Heart right ventricle (tissue), 16 donors: ENCODE measurements at places on chromosomes 16 and 17. TPM values are rescaled to one million over a fixed set of nuclear protein-coding genes. Genes with fewer than 3 reads are reported as not detected.
A peak's percentile ranks its signal among the peaks of the same experiment; 100 is the strongest.

GRCh38 chr17:17141279-17141678, 64.9 kb downstream of the PLD6 start:
- DNase-seq: no peak
- no peaks in the 10 kb centered on the region for H3K27me3 ChIP-seq
- H3K4me1 ChIP-seq: peaks cover 18% of the 10 kb centered on the region
- no peak overlapping the region for H3K4me3 ChIP-seq
- H3K36me3 ChIP-seq: peaks cover 99% of the 10 kb centered on the region

DNA sequence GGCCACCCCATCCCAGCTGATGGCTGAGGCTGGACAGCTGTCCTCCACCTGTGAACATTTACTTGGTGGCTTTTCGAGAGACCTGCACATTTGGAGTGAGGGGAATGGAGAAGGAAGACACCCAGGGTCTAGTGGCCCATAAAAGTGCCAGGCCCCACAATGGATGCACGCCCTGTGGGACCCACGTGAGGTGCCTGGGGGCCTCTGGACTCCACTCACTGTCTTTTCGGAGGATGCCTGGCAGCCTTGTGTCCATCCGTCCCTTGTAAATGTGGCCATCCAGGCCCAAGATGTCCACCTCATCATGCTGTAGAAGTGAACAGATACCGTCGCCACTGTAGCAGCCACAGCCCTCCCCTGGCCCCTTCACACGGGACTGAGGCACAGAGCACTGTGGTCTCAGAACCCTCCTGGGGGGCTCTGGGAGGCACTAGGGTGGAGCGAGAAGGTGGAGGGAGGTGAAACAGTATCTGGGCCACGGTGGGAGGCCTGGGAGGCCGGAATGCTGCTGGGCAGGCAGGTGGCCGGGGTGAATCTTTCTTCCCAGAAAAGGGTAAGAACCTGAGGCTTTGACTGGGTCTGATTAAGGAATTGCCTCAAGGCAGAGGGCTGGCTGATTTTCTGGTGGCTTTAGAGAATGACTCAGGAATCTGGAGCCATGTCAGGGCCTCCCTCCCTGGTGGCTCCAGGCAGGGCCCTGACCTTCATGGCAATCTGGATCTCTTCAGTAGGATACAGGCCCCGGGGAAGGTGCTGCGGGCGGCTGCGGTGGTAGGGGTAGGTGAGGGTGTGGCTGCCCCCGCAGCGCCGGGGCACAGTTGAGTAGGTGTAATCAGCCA, 11.5 kb downstream of the UBALD2 start:
- no peak for DNase-seq
- H3K36me3 ChIP-seq: no peaks in the 10 kb centered on the region
- no peaks in the 10 kb centered on the region for H3K27me3 ChIP-seq
- peaks cover 12% of the 10 kb centered on the region for H3K4me1 ChIP-seq
- H3K27ac ChIP-seq: no peak overlapping the region
- H3K4me3 ChIP-seq: no peak overlapping the region

DNA sequence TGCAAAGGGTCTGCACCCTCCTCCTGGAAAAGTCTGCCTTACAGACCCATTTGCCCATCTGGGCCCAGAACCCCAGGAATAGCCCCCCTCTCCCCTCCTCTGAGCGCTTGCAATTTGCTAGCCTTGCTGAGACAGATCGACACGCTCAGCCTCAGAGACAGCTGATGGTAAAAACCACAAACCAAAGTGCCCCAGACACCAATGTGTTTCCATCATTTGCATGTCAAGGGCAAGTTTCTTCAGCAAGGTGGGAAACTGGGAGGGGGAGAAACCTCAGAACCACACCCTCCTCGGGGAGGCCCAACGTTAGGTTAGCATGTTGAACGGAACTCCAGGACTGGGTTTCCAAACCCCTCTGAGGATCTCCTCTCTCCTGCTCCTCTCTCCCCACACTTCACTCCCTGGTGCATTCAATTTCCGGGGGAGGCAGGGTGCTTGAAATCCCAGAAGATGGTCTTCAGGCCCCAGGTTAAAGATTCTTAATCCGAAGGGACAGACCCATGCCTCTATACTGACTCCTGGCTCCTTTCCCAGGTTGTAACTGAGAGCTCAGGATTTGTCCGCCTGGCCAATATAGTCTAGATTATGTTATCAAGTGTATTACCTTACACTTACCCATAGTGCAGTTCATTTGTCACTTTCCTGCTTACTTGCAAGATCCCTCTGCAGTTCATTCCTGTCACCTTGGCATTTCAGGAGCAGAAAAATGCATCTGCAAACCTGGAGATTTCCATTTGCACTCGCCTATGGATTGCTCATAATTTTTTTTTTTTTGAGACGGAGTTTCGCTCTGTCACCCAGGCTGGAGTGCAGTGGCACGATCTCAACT, 1.3 kb upstream of the CUEDC1 start:
- H3K4me3 ChIP-seq: no peak overlapping the region
- H3K4me1 ChIP-seq: peaks cover 37% of the 10 kb centered on the region
- no peaks in the 10 kb centered on the region for H3K36me3 ChIP-seq
- peak overlapping the region; percentile 88 for H3K27ac ChIP-seq
- peaks cover 4% of the 10 kb centered on the region for H3K27me3 ChIP-seq

GRCh38 chr16:57562669-57563486, 20.4 kb downstream of the ADGRG5 start:
- no peak for DNase-seq
- peaks cover 14% of the 10 kb centered on the region for H3K27me3 ChIP-seq
- H3K4me3 ChIP-seq: no peak overlapping the region
- H3K36me3 ChIP-seq: no peaks in the 10 kb centered on the region

GRCh38 chr16:72937916-72938794, 109.8 kb downstream of the ZFHX3 start:
- peak overlapping the region; percentile 15 for H3K4me3 ChIP-seq
- no peak for DNase-seq
- no peaks in the 10 kb centered on the region for H3K36me3 ChIP-seq
- H3K4me1 ChIP-seq: peaks cover 41% of the 10 kb centered on the region
- H3K27ac ChIP-seq: peak overlapping the region; percentile 67

DNA sequence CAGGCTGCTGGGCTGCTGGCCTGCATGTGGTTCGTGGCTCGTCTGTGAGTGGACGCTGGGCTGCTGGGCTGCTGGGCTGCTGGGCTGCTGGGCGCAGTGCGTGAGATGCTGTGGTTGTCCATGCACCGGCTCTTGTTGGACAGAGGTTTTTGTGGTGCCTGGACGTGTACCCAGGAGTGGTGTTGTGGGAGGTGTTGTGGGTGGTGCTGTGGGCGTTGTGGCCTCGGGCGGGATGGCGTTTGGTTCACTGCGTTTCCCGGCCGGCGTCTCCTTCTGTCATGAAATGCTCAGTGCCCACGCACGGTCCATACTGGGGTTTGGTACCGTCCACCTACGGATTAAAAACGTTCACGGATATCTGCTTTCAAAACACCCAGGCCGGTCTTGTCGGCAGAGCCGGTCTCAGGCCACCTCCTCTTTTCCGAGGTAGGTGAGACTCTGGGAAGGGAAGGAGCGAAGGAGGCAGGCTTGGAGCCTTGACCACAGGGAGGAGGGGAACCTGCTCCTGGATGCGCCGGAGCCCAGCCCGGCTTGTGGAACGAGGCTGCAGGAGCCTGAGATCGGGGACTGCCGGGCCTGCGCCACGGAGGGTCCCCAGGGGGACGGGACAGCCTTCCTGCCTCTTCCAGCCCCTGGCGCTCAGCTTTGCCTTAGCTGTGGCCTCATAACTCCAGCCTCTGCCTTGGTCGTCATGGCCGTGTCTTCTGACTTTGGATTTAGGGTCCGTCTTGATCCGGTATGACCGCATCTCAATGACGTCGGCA, 29.8 kb upstream of the GNG13 start:
- H3K4me3 ChIP-seq: no peak overlapping the region
- no peaks in the 10 kb centered on the region for H3K27me3 ChIP-seq
- H3K36me3 ChIP-seq: no peaks in the 10 kb centered on the region

GRCh38 chr16:54542805-54543505, 256.4 kb upstream of the IRX3 start:
- no peaks in the 10 kb centered on the region for H3K27me3 ChIP-seq
- H3K36me3 ChIP-seq: no peaks in the 10 kb centered on the region
- no peak for DNase-seq
- no peaks in the 10 kb centered on the region for H3K4me1 ChIP-seq
- no peak overlapping the region for H3K4me3 ChIP-seq

Gene LRRC75A
- polyA plus RNA-seq: 0.77 TPM

Gene G6PC1
- polyA plus RNA-seq: not detected
